ENCODE measurements at places on chromosomes 4 and X.

- no peak for DNase-seq
Measured at GRCh38 chrX:121106484-121107235, 59.2 kb downstream of the GLUD2 start.

DNA sequence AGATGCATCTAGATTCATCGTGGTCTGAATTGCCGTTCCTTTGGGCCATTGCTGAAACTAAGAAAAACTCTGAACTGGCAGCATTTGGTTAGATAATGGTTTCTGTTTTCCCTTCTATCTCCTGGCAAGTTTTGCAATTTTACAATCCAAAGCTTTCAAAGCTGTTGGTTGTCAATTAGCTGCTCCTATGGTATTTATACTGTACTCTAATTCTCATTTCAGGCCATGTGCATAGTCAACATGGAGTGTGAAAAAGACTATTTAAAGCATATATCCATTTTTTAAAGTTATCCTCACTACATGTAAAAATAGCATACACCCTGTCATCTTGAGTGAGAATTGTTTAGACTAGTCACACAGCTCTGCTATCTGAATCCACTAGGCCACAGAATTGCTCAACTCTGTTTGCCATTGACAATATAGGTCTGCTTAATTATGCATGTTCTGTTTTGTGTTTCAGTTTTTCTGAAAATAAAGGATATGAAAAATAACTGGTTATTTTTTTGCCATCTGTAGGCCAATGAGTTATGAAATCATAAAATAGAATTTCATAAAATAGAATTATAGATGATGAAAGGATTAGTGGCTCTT lies 27.7 kb upstream of the TEC start:
- DNase-seq = no peak

- no peak for DNase-seq
Measured at GRCh38 chr4:44661940-44662622, 10.7 kb upstream of the YIPF7 start.

DNA sequence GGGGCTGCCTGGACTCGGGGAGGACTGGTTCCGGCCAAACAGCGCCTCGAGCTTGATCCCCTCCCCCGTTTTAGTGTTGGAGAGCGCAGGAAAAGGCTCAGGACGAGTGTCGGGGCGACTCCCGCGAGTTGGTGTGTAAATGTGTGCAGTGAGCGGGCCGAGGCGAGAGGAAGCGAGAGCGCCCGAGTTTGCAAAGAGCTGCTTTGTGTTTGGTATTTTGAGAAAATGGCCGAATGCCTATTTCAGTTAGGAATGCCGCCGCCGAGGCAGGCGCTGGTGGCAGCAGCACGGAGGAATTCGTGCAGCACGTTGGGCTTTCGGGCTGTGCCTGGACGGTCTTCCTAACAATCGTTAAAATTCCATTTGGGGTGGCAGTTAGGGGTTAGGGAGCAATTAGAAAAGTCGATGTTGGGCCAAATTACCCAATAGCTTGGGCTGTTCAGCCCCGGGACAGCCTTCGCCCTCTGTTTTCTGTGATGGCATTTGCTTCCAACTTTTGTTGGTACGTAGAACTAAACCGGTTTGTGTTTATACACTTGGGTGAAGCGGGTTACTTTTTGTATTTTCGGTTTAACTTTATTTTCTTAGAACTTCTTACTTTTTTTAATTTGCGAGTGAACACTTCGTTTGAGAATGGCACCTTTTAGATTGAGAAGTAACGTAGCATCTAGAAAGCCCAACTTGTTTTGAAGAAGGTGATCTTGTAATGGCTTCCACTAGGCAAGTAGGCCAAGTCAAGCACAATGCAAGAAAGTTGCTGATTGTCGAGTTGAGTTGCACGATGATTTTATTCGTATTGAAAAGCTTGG lies 1.6 kb downstream of the REST start:
- DNase-seq = no peak

DNA sequence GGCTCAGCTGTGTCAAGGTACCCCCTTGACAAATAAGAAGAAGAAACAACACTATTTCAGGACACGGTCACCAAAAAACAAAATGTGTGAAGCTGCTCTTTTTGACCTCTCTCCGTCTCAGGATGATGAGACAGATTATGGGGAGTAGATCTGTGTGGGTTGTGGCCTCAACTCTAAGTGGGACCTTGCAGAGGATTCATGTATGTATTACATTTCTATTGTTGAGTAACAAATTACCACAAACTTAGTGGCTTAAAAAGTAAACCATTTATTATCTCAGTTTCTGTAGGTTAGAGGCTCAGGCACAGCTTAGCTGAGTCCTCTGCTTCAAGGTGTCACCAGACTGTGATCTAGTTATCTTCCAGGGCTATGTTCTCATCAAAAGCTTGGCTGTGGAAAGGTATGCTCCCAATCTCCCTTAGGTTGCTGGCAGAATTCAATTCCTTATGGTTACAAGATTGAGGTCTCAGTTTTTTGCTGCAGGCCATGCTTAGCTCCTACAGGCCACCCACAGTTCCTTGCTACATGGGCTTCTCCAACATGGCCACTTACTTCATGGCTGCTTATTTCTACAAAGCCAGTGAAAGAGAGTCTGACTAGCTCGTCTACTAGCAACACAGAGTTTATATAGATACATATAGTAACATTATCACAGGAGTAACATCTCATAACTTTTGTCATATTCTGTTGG lies 28.1 kb downstream of the DGKK start:
- DNase-seq = no peak

DNA sequence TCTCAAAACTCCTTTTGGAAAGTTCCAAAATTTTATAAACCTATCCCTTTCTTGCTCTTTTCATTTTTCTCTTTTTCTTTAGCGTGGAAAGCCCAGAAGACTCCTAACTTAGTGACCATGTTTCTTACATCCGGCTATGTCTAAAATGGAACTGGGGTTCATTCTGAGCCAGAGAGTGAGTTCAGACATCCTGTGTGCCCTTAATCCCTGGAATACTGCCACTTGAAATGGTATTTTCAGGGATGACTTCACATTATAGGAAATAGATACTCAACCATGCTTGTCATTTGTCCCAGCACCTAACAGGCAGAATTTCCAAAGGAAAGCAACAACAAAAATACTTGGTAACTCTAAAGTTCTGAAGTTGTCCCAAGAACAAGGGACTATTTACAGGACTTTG lies 379.6 kb downstream of the ARHGAP24 start:
- DNase-seq = no peak

All from NCI-H1417 treated with DMSO at 0.1 percent for 48 hours (cell line).